A549 treated with dexamethasone at 1 μM for 4 hours (cell line): ENCODE measurements at places on chromosomes 5 and 9. TPM values are rescaled to one million over a fixed set of nuclear protein-coding genes. Genes with fewer than 3 reads are reported as not detected.

The MXD3 gene
- total RNA-seq = 10.4 to 18.0 TPM (median 15.6 TPM) in 5 replicates

The PCDHGA6 gene
- total RNA-seq = 0.12 to 0.32 TPM (median 0.29 TPM) in 5 replicates

The SPATA6L gene
- 0.98 to 1.9 TPM (median 1.6 TPM) in 5 replicates for total RNA-seq

The URM1 gene
- 65.0 to 80.0 TPM (median 77.2 TPM) in 5 replicates for total RNA-seq

The CNTLN gene
- total RNA-seq = 4.8 to 6.1 TPM (median 5.7 TPM) in 5 replicates

The LCN1 gene
- 0.14 to 0.30 TPM (median 0.21 TPM) in 4 of 5 replicates, not detected in the other for total RNA-seq

The LCP2 gene
- total RNA-seq = not detected in 5 replicates

The EMB gene
- 4.9 to 9.1 TPM (median 7.2 TPM) in 5 replicates for total RNA-seq

The ZNF484 gene
- total RNA-seq = 2.1 to 2.9 TPM (median 2.5 TPM) in 5 replicates

The GFRA3 gene
- 0.05 to 0.07 TPM in 2 of 5 replicates, not detected in the others for total RNA-seq

The RNF183 gene
- total RNA-seq = 0.07 to 0.17 TPM (median 0.11 TPM) in 3 of 5 replicates, not detected in the others

The FAM153A gene
- total RNA-seq = 0.34 TPM in 1 of 5 replicates, not detected in the others

The IGFBPL1 gene
- total RNA-seq = 1.7 to 3.1 TPM (median 2.5 TPM) in 5 replicates

The SLCO4C1 gene
- 0.02 TPM in 1 of 5 replicates, not detected in the others for total RNA-seq

The ANKRD34B gene
- 0.05 to 0.14 TPM (median 0.09 TPM) in 5 replicates for total RNA-seq

The ERMP1 gene
- 15.5 to 22.0 TPM (median 19.2 TPM) in 5 replicates for total RNA-seq

The ITGA2 gene
- total RNA-seq = 8.5 to 13.9 TPM (median 11.3 TPM) in 5 replicates

The CDKN2B-AS1 gene
- total RNA-seq = not detected in 5 replicates

The SLC6A7 gene
- 0.02 to 0.04 TPM in 2 of 5 replicates, not detected in the others for total RNA-seq

The KIAA1191 gene
- total RNA-seq = 76.4 to 94.0 TPM (median 92.3 TPM) in 5 replicates

The GABRA1 gene
- not detected in 5 replicates for total RNA-seq

The ISL1 gene
- total RNA-seq = 0.05 to 0.06 TPM (median 0.05 TPM) in 4 of 5 replicates, not detected in the other

The GRXCR2 gene
- total RNA-seq = not detected in 5 replicates

The FAM219A gene
- total RNA-seq = 13.7 to 18.5 TPM (median 16.5 TPM) in 5 replicates

The FOXD4 gene
- 0.20 to 0.66 TPM (median 0.34 TPM) in 5 replicates for total RNA-seq

The SMIM33 gene
- total RNA-seq = not detected in 5 replicates

The NR2F1 gene
- total RNA-seq = 3.4 to 5.1 TPM (median 5.0 TPM) in 5 replicates

The FGF1 gene
- total RNA-seq = 0.13 to 0.73 TPM (median 0.42 TPM) in 5 replicates

The TNC gene
- 0.58 to 1.1 TPM (median 1.1 TPM) in 5 replicates for total RNA-seq

The PPP2R2B gene
- 0.08 to 0.15 TPM (median 0.12 TPM) in 4 of 5 replicates, not detected in the other for total RNA-seq

The TICAM2 gene
- 0.87 to 1.5 TPM (median 1.1 TPM) in 5 replicates for total RNA-seq

The SLC34A3 gene
- total RNA-seq = 0.05 to 0.11 TPM (median 0.06 TPM) in 5 replicates

The LOX gene
- total RNA-seq = 1.1 to 2.5 TPM (median 1.6 TPM) in 5 replicates

The C5orf52 gene
- not detected in 5 replicates for total RNA-seq

The IFNK gene
- 0.13 TPM in 1 of 5 replicates, not detected in the others for total RNA-seq

The STX17 gene
- 7.4 to 11.3 TPM (median 10.4 TPM) in 5 replicates for total RNA-seq

The PRRX2 gene
- total RNA-seq = 5.6 to 11.2 TPM (median 9.4 TPM) in 5 replicates

The OMD gene
- not detected in 5 replicates for total RNA-seq

The PCDHA9 gene
- 0.01 TPM in 1 of 5 replicates, not detected in the others for total RNA-seq

The STC2 gene
- 33.1 to 44.7 TPM (median 36.9 TPM) in 5 replicates for total RNA-seq
